ENCODE measurements at places on chromosomes 5 and 9.

DNA sequence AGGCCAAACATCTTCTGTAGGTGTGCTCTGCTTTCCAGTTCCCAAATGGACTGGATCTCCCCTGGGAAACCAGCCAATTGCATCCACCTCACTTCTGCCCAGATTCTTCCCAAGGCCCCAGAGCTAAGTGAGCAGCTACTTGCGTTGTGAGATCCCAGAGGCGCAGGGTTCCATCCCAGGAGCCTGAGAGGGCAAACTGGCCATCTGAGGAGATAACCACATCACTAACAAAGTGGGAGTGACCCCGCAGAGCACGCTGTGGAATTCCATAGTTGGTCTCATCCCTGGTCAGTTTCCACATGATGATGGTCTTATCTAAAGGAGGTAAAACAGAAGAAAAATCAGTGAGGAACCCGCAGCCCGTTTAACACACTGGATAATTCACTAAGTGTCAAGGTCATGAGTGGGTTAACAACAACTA, 1.7 kb downstream of the RACK1 start:
- no peak for DNase-seq

GRCh38 chr5:50968356-50969149, 302.1 kb downstream of the PARP8 start:
- DNase-seq = no peak

- DNase-seq = no peak
Measured at GRCh38 chr9:3698531-3698930, 172.7 kb upstream of the RFX3 start.

- DNase-seq = no peak
Measured at GRCh38 chr5:88544671-88545070, 276.0 kb upstream of the TMEM161B start.

- no peak for DNase-seq
Measured at GRCh38 chr5:55538661-55539060, 3.9 kb upstream of the PLPP1 start.

DNA sequence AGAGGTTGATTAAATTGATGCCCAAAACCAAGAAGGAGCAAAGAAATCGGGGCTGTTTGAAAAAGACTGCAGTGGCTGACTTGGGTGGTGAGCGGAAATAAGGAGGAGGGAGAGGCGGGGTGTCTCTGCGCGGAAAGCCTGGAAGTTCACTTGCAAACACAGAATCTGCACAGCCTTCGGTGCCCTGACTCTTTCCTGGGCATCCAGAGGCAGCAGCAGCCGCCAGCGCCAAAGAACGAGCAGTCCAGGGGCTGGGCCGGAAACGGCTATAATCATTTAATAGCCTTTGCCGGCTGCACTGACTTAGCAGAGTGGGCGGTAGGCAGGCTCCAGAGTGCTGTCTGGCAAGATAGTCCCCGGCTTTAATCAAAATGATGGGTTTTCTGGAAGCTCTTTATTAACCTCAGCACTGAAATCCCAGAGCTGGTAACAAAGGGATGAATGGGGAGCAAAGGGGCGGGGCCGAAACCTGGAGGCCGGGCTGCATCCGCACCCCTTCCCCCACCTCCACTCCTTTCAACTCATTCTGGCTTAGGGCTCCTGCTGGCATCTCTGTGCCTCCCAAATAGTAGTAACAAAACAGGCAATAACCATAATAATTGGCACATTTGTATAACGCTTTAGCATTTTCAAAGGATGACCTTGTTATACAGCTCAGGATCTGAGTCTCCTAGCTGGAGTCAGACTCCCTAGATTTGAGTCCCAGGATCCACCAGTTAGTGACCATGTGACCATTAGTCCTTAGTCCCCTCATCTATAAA, 35.7 kb downstream of the PCDHAC2 start:
- peak; percentile 47 for DNase-seq

GRCh38 chr9:3281399-3281798, 244.4 kb downstream of the RFX3 start:
- DNase-seq = no peak

DNA sequence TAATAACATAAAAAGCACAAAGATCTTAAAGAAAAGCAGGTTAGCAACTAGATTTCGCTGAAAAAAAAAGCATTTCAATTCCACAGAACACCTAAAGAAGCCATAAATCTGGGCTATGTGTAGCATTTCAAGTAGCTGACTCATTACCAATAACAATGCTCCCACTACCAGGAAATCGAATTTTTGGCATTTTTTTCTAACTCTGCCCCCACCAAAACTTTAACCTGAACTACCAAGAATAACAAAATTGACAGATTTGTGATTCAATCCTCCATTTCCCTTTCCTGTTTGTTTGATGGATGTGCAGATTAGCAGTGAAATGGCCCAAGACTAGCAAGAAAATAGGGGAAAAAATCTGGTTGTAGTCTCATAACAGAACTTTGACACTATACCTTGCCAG, 180.2 kb downstream of the RASEF start:
- DNase-seq = no peak

DNA sequence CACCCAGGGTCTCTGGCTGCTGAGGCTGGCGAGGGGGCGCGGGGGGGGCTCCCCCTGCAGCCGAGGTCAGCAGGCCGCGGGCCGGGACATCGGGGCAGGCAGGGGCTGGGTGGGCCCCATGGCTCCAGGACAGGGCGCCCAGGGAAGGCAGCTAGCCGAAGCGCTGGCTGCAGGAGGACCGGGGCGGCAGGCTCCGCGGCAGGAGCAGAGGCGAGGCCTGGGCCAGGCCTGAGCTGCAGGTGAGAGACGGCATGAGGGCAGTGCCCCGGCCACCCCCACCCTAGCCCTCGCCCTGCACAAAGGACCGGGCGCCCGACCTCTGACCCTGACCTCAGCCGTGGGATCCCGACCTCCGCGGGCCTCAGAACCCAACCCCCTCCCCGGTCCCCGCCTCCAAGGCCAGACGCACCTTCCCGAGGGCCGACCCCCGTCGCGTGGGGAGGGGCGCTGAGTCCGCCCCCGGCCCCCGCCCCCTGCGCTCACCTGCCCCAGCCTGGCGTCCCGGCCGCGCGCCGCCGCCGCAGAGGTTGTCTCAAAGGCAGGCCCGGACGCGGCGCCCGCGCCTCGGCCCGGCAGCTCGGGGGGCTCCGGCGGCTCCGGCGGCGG, 431 bp downstream of the RNF208 start:
- DNase-seq = no peak

- no peak for DNase-seq
Measured at GRCh38 chr9:92483627-92484545, 1.6 kb upstream of the ASPN start.

- no peak for DNase-seq
Measured at GRCh38 chr9:132424857-132425674, 15.1 kb downstream of the CFAP77 start.

DNA sequence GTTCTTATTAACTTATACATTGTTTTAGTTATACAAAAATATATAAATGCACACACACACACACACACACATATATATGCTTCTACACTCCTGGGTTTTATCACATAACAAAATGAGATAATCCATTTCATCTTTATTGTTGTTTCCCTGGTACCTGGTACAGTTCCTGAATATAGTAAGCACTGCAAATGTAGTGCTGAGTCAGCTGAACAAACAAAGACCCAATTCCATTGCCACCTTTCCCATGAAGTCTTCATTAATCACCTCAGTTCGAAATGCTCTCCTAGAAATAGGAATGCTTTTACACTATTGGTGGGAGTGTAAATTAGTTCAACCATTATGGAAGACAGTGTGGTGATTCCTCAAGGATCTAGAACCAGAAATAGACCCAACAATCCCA, 13.4 kb upstream of the PTAR1 start:
- DNase-seq = no peak

DNA sequence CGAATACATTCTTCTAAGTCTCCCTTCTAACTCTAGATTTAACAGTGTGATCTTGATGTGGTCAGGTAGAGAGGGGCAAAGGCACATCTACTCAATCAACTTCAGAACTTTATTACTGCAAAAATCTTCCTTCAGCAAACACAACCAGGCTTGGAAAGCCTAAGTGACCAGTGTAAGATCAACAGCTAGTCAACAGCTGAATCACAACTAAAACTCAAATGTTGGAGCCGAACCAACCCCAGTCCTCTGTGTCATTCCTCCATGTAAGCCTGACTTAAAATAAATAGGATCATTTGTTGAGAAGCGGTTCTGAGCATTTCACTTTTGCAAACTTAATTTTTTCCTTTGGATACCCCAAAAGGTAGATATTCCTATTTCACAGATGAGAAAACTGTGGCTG, 352.7 kb downstream of the EBF1 start:
- DNase-seq = no peak

DNA sequence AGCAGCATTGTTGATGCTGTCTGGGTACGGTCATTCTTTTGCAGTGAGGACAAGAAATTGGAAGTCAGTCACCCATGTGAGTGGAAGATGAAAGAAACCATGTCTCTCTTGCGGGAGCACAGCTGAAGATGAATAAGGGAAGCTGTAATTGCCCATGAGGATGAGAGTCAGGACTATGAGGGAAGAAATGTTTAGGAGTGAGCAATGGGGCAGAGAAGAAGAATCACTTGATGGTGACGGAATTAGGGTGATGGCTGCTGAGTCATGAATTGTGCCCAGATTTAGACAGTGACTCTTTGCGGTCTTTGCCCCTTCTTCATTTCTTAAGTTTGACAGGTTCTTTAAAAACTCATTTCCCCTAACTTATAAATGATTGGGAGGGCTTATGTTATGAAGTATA, 183.3 kb downstream of the MAST4 start:
- no peak for DNase-seq

DNA sequence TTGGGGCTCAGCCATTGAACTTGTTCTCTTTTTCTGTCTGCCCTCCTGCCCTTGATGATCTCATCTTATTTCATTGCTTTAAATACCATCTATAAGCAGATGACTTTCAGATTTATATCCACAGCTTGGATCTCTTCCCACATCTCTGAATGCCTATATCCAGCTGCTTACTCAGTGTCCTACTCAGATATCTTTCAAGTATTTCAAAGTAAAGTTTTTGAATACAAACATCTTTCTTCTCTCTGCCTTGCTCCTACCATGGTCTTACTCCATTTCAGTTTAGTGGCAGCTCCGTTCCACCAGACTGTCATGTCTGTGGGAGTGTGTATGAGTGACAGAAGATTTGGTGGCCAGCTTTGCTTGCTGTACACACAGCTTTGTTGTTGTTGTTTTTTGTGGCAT, 59.7 kb downstream of the ERBIN start:
- no peak for DNase-seq

GRCh38 chr5:165305596-165305995, 1800.2 kb downstream of the MAT2B start:
- no peak for DNase-seq

- DNase-seq = no peak
Measured at GRCh38 chr5:142636093-142636492, 49.8 kb downstream of the FGF1 start.

Data from ureter (tissue), 1 donor.